ENCODE measurements at places on chromosomes 4 and X.
A peak's percentile ranks its signal among the peaks of the same experiment; 100 is the strongest.

GRCh38 chr4:140790765-140791164 is 34.6 kb upstream of the TBC1D9 start:
- DNase-seq = no peak

GRCh38 chr4:156959298-156959702 is 12.3 kb downstream of the PDGFC start:
- DNase-seq = peak; percentile 76

DNA sequence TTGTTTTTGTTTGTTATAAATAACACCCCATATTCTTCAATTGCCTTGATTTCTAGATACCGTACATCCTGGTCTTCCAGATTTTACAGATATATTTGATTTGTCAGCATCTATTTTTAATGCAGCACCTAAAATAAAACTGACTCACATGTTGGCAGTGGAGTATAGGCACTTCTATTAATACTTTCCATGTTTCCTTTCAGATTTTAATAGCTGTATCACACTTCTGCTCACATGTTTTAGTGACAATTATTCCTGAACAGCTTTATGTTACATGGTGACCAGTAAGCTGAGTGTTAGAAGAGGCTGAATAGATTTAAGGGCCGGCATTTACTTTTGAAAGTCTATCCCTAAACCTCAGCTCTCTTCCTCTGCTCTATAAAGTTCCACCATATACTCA is 46.1 kb downstream of the C4orf46 start:
- no peak for DNase-seq

- DNase-seq = peak; percentile 96
Observed at GRCh38 chr4:5758741-5759140, 47.7 kb downstream of the EVC start.

- DNase-seq = no peak
Observed at GRCh38 chrX:10203617-10204016, 46.8 kb downstream of the CLCN4 start.

GRCh38 chrX:40172401-40173142 is 74.8 kb upstream of the BCOR start:
- peak; percentile 42 for DNase-seq

DNA sequence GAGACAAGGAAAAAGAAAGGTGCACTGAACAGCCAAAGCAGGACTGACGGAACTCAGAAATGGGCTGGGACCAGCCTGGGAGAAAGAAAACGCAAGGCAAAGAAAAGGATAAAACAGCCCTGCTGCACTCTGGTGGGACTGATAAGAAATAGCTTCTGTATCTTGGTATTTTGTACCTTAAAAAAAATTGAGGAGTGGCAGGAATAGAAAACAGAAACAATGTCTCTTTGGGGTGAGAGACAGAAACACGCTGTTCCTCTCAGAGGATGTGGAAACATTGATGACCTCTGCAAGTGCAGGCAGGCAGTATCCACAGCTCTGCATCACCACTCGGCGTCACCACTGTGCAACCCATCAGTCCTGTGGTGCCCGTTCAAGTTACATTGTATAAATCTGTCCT is 152.5 kb upstream of the SPRY1 start:
- no peak for DNase-seq

- DNase-seq = no peak
Observed at GRCh38 chrX:7462110-7462509, 314.2 kb upstream of the PUDP start.

- DNase-seq = no peak
Observed at GRCh38 chrX:130105244-130105643, 5.1 kb downstream of the ELF4 start.

- DNase-seq = peak; percentile 31
Observed at GRCh38 chr4:144504883-144505282, 141.1 kb upstream of the HHIP start.

GRCh38 chr4:74230902-74231499 is 73.1 kb downstream of the MTHFD2L start:
- peak; percentile 45 for DNase-seq
